ENCODE measurements at places on chromosomes 3 and 15.

GRCh38 chr15:69664572-69665571 is 212.3 kb downstream of the RPLP1 start:
- peaks cover 8% of the 10 kb centered on the region for H3K4me1 ChIP-seq
- DNase-seq = no peak
- H3K36me3 ChIP-seq = no peaks in the 10 kb centered on the region
- H3K27ac ChIP-seq = no peak overlapping the region
- no peak overlapping the region for H3K4me3 ChIP-seq

DNA sequence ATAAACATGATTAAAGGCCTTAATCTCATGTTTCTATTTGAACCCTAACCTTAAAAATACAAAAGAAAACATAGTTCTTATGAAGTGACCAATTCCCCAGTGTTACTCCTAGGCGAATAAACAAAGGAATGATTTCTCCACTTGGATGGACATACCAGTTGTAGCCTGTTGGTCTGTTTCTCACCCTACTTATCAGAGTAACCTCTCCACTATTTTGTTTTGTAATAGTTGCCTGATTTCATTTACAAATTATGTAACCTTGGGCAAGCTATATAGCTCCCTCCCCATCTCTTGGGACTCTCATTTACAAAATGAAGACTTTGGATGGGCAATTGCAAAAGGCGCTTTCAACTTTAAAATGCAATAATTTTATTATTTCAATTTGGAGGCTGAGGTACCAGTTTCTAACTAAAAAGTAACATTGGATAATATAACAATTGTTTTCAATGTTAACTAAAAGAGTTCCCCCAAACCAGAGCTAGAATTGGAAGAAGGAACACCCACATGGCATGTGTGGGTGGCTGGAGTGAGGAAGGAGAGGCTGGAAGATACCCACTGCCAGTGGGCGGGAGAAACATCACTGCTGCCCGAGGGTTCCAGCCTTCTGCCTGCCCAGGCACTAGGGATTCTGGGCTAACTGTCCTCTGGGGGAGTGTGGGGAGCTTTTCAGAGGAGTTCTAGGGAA is 74.2 kb downstream of the RFTN1 start:
- H3K27ac ChIP-seq = peak overlapping the region; percentile 82
- H3K27me3 ChIP-seq = no peaks in the 10 kb centered on the region
- H3K4me1 ChIP-seq = peaks cover 6% of the 10 kb centered on the region

DNA sequence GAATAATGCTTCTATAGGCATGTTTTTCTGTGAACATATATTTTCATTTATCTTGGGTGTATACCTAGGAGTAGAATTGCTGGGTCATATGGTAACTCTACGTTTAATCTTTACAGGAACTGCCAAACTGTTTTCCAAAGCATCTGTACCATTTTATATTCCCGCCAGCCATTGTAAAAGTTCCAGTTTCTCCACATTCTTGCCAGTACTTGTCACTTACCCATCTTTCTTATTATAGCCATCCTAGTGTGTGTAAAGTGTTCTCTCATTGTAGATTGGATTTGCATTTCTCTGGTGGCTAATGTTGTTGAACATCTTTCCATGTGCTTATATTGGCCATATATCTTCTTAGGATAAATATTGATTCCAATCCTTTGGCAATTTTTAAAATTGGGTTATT is 31.2 kb upstream of the CFAP20DC start:
- no peak for DNase-seq
- no peak overlapping the region for H3K4me3 ChIP-seq
- no peak overlapping the region for H3K27ac ChIP-seq
- no peaks in the 10 kb centered on the region for H3K27me3 ChIP-seq
- no peaks in the 10 kb centered on the region for H3K4me1 ChIP-seq

DNA sequence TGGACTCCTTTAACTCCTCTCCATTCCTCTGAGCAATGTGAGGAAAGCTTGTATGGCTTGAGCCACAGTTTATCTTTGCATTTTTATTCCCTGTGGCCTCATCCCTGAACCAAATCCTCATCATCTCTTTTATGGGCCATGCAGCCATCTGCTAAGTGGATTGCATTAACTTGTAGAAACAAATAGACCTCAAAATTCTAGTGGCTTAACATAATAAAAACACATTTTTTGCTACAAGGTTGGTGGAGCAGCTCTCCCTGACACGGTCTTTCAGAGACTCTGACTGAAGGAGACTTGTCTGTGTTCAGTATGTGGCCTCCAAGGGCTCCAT is 135.3 kb downstream of the RPL22L1 start:
- no peaks in the 10 kb centered on the region for H3K27me3 ChIP-seq
- H3K36me3 ChIP-seq = no peaks in the 10 kb centered on the region
- H3K4me1 ChIP-seq = no peaks in the 10 kb centered on the region
- no peak overlapping the region for H3K27ac ChIP-seq
- DNase-seq = no peak

GRCh38 chr3:39515681-39516441 is 48.4 kb downstream of the MOBP start:
- H3K4me1 ChIP-seq = no peaks in the 10 kb centered on the region
- no peaks in the 10 kb centered on the region for H3K27me3 ChIP-seq

DNA sequence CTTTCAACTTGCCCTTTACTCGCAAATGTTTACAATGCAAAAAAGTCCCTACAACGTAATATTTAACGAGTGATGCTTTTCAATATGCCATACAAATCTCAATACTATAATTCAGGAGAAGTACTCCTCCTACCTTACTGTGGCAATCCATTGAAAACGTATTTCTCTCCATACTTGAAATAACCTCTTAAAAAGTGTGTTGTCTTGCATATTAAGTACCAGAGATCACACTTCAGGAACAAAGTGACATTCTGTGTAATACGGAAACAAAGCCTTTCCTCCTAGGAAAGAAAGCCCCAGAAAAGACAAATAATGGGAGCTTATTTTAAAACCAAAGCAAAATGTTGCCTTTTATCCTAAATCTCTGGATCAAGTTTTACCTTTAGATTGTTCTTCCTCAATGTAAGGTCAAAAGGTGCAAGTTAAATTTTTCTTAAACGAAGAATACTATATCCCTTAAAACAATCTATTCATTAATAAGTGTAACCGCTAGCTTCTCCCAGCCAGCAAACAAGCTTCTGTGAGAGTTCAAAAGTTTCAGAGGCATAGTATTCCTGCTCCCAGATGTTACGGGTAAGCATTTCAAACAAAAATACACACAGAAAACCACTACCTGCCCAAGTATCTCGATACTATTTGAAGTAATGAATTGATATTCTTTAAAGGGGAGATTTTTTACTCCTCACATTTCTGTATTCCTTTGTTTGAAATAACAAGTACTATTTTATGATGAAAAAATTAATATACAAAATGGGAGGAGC is 1.7 kb downstream of the TJP1 start:
- H3K4me3 ChIP-seq = peak overlapping the region; percentile 96
- H3K36me3 ChIP-seq = no peaks in the 10 kb centered on the region
- peak overlapping the region; percentile 99 for H3K27ac ChIP-seq
- no peaks in the 10 kb centered on the region for H3K27me3 ChIP-seq
- no peak for DNase-seq
- no peaks in the 10 kb centered on the region for H3K4me1 ChIP-seq

DNA sequence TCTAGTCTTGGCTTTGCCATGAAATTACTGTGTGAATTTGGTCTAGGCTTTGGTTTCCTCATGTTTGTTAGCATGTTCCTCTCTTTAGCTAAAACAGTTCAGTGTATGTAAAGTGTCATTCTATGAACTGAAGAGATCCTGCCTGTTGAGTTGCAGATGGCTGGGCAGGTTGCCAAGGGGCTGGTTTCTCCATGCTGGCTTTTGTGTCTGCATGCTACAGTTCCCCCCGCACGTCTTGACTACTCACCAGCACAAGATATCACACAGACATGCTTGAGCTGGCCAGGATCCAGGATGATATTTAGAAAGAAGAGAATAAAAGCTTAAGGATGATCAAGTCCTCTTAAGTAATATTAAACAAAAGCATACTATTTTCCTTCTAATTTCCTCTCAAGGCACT is 90.2 kb downstream of the CERS3 start:
- no peaks in the 10 kb centered on the region for H3K27me3 ChIP-seq
- DNase-seq = no peak

GRCh38 chr15:32941823-32942222 is 224.0 kb downstream of the GREM1 start:
- H3K4me1 ChIP-seq = peaks cover 5% of the 10 kb centered on the region
- H3K27ac ChIP-seq = no peak overlapping the region
- H3K4me3 ChIP-seq = no peak overlapping the region
- H3K36me3 ChIP-seq = no peaks in the 10 kb centered on the region

- no peaks in the 10 kb centered on the region for H3K27me3 ChIP-seq
- H3K27ac ChIP-seq = no peak overlapping the region
- DNase-seq = no peak
These were observed 197.1 kb upstream of the KBTBD8 start for GRCh38 chr3:66800941-66801545.

DNA sequence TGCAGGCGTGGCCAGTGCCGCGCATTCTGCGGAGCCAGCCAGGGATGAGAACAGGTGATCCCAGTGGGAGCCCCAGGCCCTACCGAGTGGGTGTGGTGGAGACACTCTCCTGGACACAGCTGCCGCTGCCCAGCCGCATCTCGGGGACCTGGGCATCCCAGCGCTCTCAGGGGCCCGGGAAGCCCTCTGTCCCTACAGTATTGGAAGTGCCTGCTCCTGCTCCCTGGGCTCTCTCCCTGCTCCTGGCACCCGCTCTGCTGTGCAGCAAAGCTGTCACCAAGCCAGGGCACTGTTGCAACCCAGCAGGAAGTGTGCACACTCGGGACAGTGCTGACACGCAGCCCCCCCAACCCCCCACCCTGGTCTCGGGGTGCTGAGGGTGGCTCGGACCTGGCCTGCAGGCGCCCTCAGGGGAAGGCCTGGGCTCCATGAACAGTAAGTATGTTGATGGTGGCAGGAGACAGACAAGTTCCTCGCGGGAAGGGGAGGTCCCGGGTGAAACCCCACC is 1177.4 kb upstream of the GBE1 start:
- H3K36me3 ChIP-seq = no peaks in the 10 kb centered on the region
- no peak for DNase-seq
- H3K27me3 ChIP-seq = no peaks in the 10 kb centered on the region
- H3K4me3 ChIP-seq = no peak overlapping the region
- no peak overlapping the region for H3K27ac ChIP-seq

GRCh38 chr3:63642488-63642887 is 10.0 kb upstream of the SNTN start:
- no peak overlapping the region for H3K4me3 ChIP-seq
- no peak overlapping the region for H3K27ac ChIP-seq
- DNase-seq = no peak
- no peaks in the 10 kb centered on the region for H3K27me3 ChIP-seq
- no peaks in the 10 kb centered on the region for H3K36me3 ChIP-seq

DNA sequence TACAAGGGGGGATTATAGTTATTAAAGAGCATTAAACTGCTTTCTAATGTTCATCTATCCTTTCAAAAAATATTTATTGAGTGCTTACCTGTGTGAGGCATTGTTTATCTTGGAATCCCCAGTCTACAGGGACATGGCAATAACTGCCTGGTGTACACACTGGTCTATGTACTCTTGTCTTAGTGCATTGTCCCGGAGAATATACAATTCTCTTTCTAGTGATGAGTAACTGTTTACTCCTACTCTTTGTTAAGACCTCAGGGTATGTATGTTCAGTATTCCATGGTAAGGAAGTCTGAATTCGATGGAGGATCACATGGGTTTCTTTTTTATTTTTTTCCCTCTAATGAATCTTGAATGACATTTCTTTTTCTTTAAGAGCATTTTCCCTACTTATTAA is 772.4 kb upstream of the NR2F2 start:
- peak overlapping the region; percentile 86 for H3K27ac ChIP-seq
- DNase-seq = no peak
- H3K4me1 ChIP-seq = peaks cover 3% of the 10 kb centered on the region
- no peaks in the 10 kb centered on the region for H3K27me3 ChIP-seq
- H3K4me3 ChIP-seq = no peak overlapping the region
- no peaks in the 10 kb centered on the region for H3K36me3 ChIP-seq

GRCh38 chr3:161026612-161027510 is 78.3 kb downstream of the B3GALNT1 start:
- no peak for DNase-seq
- H3K27ac ChIP-seq = no peak overlapping the region
- H3K4me3 ChIP-seq = no peak overlapping the region
- no peaks in the 10 kb centered on the region for H3K4me1 ChIP-seq
- no peaks in the 10 kb centered on the region for H3K27me3 ChIP-seq
- H3K36me3 ChIP-seq = no peaks in the 10 kb centered on the region

DNA sequence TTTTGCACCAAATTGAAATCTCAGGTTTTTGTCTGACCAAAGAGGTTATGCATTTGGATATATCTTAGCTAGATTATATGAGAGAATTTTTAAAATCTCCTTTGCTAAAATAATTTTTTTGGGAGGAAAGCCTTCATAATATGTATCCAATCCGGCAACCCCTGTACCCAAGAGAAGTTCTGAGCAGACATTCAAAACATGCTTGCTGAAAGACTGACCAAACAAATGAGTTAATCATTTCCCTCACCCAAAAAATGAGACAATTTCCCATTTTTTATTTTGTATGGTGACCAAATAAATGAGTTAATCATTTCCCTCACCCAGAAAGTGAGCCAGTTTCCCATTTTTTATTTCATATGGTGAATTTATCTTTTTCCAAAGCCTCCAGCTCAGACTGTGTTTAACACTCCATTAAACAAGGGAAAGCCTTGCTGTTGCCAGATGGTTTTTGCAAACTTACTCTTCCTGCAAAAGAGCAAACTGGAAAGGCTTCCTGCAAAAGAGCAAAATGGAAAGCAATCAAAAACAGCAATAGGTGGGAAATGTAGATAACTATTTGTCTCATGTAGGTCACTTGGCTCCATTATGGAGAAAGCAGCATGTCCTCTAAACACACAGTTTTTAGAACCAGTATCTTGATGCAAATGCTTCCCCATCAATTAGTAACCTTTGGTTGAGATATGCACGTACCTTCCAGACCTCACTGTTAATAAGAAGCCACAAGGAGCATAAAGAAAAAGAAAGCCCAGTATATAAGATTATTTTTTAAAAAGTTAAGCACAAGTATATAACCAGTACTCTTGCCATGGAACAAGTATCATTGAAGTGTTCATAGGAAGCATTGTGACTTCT is 78.4 kb upstream of the OSTN start:
- H3K27me3 ChIP-seq = no peaks in the 10 kb centered on the region
- H3K4me1 ChIP-seq = no peaks in the 10 kb centered on the region
- no peaks in the 10 kb centered on the region for H3K36me3 ChIP-seq
- DNase-seq = no peak

DNA sequence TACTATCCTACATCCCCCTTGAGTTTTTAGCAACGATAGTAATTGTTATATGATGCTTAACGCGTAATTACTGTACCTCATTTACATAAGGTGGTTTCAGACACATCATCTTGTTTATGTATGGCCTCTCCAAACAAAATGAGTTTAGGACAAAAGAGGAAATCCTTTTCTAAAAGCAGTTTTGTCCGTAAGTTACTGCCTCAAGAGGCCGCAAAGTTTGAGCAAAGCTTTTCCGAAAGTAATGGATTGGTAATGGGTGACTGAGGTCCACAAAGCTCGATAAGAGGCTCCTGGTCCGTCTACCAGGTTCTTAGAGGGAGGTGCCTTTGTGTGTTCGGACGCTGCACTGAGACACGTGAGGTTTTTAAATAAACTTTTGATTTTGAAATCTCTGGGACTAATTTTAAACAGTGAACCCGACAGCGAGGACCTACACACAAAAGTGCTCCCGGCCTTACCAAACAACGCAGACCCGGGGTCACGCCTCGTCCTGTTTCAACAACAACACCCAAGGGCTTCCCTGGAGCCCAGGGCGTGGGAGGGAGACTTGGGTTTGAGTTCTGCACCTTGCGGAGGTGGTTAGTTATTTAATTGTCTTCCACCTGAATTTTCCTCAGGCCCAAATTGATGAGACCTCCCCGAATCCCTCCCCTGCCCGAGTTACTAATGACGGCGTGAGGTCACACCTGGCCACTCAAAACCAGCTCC is 456 bp upstream of the C15orf61 start:
- H3K4me3 ChIP-seq = peak overlapping the region; percentile 78
- H3K27ac ChIP-seq = peak overlapping the region; percentile 91
- DNase-seq = no peak
- H3K36me3 ChIP-seq = no peaks in the 10 kb centered on the region
- no peaks in the 10 kb centered on the region for H3K27me3 ChIP-seq
- no peaks in the 10 kb centered on the region for H3K4me1 ChIP-seq

All from ascending aorta (tissue), 2 donors.